Activated CD8-positive, alpha-beta memory T cell treated with anti-CD3 and anti-CD28 coated beads for 1 hour (primary cell): ENCODE measurements at places on chromosomes 2 and 18.

DNA sequence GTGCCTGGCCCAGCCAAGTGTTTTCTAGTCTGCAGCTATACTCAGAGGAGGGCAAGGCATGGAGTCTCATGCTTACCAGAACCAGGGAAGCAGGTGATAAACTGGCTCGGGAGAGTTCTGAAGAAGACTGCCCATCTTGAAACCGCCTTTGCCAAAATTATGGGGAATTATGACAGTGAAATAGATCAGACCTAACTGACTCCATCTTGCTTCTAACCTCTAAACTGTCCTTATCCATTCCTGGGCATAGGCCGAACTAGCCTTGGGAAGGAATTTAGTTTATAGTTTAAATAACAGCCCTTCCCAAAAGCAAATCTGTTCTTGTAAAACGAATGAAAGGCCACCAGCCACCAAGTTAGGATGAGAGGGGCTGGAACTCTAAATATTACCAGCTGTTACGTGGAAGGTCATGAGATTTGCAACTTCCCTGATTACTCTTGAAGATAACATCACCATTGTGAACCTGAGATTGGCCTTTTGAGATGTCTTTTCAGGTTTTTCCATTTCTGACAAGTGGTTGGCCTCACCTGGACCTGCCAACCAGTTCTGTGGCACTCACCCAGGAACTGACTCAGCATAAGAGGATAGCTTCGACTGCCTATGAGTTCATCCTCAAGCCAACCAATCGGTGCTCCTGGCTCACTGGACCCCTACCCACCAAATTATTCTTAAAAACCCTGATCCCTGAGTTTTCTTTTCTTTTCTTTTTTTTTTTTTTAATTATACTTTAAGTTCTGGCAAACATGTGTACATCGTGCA, 23.4 kb downstream of the CHCHD5 start:
- no peak for DNase-seq

- DNase-seq = no peak
These were observed 69.9 kb downstream of the MEMO1 start for GRCh38 chr2:31940920-31941319.

- DNase-seq = no peak
These were observed 9.3 kb downstream of the HADHA start for GRCh38 chr2:26235089-26235488.

GRCh38 chr2:153871231-153872221, at the start of gene GALNT13:
Gene GALNT13, plus strand, starts transcription at chr2:153871922.
- DNase-seq = no peak

DNA sequence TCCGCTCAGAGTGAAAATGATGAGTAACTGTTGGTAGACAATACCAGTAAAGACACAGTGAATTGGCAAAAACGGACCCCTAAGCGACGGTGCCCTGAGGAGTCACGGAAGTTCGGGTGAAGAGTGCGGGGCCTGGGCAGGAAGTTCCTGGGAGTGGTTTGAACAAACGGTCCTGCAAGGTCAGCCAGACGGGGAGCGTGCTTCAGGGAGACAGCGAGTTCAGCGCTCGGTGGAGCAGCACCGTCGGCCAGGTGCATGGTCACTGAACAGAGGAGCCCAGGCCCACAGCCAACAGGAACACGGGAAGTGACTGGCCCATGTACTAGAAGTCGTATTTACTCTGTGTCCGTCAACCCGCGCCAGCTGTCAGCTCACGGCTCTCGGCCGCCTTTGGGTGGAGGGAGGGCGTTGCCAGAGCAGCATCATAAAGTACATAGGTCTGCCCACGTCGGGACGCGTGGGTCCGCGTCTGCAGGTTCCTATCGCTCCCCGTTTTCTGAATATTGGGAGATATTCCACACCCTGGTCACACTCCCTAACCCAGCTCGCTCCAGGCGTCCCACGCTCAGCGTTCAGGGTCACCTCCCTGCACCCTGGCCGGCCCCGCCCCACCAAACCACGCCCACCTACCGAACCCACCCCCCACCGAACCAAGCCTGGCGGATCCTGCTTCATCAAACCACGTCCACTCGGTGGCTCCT, 75.6 kb upstream of the UXS1 start:
- no peak for DNase-seq

DNA sequence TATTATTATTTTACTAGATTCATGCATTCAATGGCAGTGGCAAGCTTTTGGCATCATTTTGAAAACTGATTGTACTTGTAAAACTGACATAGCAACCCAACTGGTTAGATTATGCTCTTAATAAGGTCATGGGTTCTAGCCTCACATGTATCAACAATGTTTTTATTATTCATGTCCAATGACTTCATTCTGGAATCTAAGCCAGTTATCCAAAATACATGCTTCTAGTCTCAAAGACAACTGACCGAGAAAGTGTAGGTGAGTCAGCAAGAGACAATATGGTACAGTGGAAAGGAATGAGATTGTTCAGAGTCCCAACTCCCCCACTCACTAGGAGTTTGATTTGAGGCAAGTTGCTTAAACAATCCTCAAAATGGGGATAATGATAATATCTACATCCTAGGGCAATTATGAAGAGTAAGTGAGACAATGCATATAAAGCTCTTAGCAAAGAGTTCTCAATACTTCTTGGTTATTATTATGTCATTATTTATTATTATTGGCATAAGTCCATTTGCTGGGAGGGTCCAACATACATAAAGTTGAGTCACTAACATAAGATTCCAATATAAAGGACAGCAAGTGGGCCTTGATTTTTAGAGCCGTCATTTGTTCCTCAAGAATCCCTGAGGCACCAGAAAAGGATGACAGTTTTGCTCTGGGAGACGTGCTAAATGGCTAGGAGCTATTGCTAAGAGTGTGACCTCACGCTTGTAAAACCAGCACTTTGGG, 99.4 kb downstream of the NEB start:
- no peak for DNase-seq

GRCh38 chr18:9757827-9758621, 49.9 kb downstream of the RAB31 start:
- no peak for DNase-seq
